Sigmoid colon (tissue), 7 donors: ENCODE measurements at places on chromosomes 13 and 19. TPM values are rescaled to one million over a fixed set of nuclear protein-coding genes. Genes with fewer than 3 reads are reported as not detected.
A peak's percentile ranks its signal among the peaks of the same experiment; 100 is the strongest.

- no peak for DNase-seq
Measured at GRCh38 chr19:54114340-54115108, 933 bp downstream of the TFPT start.

Gene OR7C1
- total RNA-seq, result under 0.01 TPM

Gene CLDN10
- 1.5 TPM for total RNA-seq

Gene WDR88
- not detected for total RNA-seq

GRCh38 chr13:73248711-73249580, 190.1 kb downstream of the KLF5 start:
- DNase-seq, result no peak

DNA sequence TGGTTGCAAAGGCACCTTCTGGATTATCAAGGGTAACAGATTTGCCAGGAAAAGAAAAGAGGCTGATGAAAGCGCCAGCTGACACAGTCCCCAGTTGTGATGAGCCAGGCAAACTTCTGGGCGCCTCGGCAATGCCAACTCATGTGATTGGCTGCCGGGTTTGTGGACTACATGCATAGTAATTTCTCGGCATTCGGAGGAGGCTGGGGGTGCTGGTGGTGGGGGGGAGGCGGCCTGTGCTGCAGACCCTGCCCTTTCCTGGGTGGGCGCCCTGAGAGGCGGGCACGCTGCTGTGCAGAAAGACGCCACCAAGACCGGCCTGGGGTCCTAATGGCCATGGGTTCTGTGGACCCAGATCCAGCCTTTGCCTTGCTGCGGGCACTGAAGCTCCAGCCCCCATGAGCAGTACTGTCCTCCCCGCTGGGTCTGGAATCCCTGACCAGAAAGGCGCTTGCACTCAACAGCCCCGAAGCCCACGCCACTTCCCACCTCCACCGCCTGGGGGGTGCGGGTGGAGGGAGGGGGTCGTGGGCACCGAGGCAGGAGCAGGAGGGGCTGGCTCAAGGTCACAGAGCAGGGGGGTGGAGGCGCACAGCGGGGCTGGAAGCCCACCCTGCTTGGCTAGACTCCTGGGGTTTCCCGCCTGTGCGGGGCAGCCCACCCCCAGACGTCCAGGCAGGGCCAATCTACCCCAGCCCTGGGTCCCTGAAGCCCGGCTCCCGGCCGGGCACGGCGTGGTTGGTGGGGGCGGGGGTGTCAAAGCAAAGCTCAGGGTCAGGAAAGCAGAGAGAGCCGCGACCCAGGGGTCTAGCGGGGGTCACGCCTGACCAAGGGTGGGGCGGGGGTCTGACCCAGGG, 1.0 kb downstream of the DIRAS1 start:
- peak; percentile 64 for DNase-seq

- peak; percentile 75 for DNase-seq
Measured at GRCh38 chr19:49520705-49521319, 7.0 kb upstream of the RCN3 start.

- no peak for DNase-seq
Measured at GRCh38 chr13:20782116-20782708, 8.5 kb upstream of the EEF1AKMT1 start.

- no peak for DNase-seq
Measured at GRCh38 chr19:30909216-30909615, 440.0 kb downstream of the TSHZ3 start.

Gene KASH5
- total RNA-seq, result not detected

GRCh38 chr19:56900573-56901097, 60.1 kb upstream of the PEG3 start:
- no peak for DNase-seq

- peak; percentile 61 for DNase-seq
Measured at GRCh38 chr19:16199275-16199932, 1.7 kb downstream of the AP1M1 start.

GRCh38 chr13:32174366-32174765, 140.8 kb downstream of the ZAR1L start:
- no peak for DNase-seq

- peak; percentile 89 for DNase-seq
Measured at GRCh38 chr13:50990818-50991506, 81.4 kb downstream of the RNASEH2B start.

Gene CALR3
- not detected for total RNA-seq

DNA sequence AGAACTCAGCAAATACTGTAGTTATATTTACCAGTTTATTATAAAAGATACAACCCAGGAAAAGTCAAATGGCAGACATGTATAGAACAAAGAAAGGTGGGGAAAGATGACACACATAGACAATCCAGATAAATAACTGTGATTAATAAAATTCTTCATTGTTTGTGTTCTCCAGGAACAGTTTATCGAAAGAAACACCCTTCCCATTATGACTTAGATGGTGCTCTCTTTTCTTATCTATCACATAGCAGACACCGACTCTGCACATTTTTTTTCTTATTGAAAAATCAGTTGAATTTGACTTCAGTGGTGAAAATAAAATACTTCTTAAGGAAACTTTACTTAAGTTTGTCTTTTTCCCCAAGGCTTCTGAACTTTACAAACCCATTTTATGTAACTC, 6.2 kb downstream of the ZNF708 start:
- DNase-seq, result no peak

- no peak for DNase-seq
Measured at GRCh38 chr19:35549879-35550523, 4.6 kb downstream of the TMEM147 start.

DNA sequence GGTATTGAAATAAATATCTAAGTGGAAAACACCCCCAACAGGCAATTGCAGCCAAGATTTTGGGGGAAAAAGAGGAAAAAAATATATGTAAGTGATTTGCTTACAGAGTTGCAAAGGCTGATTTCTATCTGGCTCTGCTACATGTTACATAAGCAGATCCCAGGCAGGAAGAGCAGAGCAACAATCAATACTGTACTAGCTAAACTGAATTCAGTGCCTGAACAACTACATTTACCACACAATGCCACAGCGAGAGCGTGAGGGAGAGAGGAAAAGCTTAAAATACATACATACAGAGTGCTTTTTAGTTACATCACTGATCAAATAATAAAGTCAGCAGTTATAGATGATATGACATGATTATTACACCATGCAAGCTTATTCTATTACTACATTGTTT, 665.6 kb upstream of the ARGLU1 start:
- DNase-seq, result no peak

DNA sequence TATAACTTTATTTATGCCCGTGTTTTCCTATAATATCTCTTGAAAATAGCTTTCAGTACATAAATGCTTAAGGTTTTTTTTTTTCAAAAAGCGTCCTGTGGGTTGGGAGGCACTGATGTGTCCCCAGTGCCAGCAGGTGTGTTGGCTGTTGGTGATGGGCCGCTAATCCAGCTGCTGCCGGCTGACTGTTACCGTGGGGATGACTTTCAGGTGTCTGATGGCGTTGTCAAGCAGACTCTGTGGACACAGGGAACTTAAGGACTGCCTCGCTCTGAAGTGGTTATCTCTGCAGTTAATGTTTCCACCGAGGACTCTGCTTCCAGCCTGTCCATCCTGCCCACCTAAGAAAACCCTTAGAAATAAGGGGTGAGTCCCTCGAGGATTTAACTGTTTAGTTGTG, 94.5 kb downstream of the ANKRD10 start:
- DNase-seq, result no peak

- DNase-seq, result peak; percentile 74
Measured at GRCh38 chr19:50333737-50334617, 4.8 kb upstream of the KCNC3 start.

Gene FAM83E
- not detected for total RNA-seq

DNA sequence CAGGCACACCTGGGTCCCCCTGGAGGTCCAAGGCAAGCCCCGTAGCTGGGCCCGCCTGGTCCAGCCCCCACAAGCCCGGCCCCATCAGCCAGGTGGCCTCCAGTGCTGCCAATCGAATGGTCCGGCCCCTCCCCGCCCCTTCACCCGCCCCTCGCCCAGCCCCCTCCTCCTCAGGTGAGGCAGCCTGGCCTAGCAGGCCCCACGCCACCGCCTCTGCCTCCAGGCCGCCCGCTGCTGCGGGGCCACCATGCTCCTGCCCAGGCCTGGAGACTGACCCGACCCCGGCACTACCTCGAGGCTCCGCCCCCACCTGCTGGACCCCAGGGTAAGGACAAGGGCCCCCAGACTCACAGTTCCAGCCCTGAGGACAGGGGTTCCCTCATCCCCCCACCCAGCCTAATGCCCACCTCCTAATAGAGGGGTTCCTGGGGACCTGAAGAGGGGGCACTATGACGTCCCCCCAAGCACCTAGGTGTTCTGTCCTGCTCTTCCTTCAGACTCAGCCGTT, at the start of gene HPN:
HPN (plus strand) TSS at position 174 of the 508 bp plus-strand sequence. CDS start 786 bp downstream, outside the sequence.
- DNase-seq, result no peak

Gene PLK5
- not detected for total RNA-seq

Gene PNMA8A
- 1.5 TPM for total RNA-seq

GRCh38 chr13:24261566-24261965, 47.8 kb upstream of the C1QTNF9 start:
- DNase-seq, result no peak

DNA sequence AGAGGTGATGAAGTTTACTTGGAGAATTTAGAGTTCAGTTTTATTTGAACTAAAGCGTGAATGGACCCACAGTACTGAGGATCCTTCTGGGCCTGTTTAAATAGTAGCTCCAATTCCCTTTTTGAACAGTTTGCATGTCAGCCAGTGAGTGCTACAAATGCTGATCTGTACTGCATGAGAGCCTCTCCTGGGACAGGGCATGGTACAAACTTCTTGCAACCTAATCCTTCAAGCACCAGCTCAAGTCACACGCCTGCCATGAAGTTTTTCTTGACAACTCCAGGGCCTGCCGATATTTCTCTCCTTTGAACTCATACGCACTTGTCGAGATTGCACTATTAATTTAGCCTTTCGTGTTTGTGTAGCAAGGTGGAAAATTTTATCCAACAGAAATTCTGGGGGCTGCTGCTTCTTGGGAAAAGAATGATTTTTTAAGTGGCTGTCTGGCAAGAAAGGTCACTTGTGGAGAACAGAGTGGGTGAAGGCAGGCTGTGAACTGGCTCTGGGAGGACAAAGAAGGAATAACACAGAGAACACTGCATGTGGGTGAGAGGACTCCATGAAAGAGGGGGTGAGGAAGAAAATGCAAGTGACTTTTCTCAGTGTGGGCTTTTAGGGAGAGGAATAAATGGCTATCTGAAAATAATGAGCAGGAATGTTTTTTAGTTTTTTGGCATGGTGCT, 192.5 kb downstream of the NDFIP2 start:
- DNase-seq, result no peak

DNA sequence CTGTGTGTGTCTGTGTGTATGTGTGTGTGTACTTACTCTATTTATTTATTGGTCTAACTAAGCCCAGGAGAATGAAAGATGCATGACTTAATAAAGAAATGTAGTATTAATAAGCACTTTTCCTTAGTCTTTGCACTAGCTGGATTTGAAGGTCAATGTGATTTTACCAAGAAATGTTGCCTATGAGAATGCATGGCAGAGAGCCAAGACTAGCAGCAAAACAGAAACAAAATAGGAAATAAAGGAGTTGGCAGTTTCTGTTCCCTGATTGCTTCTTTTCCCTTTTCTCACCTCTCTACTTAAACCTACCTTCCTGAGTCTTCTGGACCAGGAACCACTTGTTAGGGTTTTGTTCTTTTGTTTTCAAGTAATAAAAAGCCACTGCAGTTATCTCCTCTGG, 286.1 kb downstream of the KCTD12 start:
- DNase-seq, result no peak

GRCh38 chr19:6273701-6274601, 5.8 kb downstream of the MLLT1 start:
- DNase-seq, result peak; percentile 95

DNA sequence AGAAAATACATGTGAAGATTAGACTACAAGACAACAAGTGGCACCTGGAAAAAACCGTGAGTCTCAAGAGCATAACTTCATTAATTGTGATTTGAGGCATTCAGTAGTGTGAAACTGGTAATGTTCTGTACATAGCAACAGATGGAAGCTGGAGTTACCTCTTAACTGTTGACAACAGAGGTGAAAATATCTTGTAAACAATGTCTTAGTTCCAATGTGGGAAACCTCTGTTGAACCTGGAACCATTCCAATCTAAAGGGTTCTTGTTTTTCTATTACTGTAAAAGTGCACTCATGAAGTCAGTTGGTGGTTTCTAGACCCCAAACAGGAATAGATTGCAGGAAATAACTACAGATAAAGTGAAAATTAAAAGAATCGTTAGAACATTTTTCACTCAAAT, 728.4 kb downstream of the SLITRK1 start:
- DNase-seq, result no peak

DNA sequence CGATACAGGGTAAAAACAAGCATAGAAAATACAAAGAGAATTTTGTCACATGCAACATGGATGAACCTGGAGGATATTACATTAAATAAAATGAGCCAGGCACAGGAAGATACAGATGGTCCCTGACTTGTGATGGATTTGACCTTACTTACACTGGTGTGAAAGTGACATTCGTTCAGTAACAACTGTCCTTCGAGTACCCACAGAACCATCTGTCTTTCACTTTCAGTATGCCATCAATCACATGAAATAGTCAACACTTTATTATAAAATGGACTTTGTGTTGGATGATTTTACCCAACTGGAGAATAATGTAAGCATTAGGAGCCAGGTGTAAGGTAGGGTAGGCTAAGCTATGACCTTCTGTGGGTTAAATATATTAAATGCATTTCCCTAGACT, 51.5 kb downstream of the ZNF787 start:
- no peak for DNase-seq

DNA sequence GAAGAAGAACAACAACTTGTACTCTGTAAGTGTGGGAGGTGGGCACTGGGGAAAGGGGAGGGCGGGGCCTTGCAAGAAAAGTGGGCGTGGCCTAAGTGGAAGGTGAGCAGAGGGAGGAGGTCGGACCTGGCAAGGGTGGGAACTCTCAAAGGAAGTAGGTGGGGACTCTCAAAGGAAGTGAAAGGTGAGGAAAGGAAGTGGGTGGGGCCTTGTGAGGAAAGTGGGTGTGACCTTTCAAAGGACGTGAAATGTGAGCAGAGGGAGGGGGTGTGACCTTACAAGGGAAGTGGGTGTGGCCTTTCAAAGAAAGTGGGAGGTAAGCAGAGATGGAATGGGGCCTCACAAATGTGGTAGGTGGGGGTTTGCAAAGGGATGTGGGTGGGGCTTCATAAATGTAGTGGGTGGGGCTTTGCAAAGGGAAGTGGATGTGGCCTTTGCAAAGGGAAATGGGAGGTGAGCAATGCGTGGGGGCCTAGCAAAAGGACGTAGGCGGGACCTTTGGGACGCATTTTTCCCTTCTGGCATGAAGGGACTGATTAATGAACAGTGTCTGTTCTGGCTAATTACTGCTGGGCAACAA, 25.9 kb downstream of the ACSBG2 start:
- DNase-seq, result no peak

DNA sequence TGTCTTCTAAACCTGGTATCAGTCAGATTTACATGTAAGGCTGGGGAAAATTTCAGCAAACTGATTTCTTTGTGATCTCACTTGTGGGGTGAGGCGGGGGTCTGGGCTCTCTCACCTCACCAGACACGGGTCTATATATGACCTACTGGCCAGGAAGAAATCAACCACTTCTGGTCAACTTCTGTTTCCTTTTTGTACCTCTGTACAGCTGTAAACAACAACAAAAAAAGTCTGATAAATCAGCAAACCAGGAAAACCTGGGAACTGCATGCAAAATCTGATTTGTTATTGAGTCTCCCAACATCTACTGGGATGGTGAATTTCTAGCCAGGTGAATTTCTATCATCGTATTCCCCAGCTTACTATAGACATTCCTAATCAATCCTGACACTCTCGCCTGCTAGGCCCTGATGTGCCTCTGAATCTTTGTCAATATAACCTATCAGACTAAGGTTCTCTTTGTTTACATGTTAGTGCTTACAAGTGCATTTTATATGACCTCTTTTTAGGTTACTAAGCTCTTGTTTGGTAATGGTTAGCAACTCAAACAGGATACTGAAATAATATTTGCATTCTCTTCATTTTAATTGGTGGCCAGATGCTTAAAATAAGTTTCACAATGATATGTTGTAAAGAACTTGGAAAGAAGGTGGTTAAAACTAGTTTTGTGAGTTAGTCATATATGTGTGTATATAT, 77.7 kb downstream of the LRRC63 start:
- DNase-seq, result no peak
